Muscle of back (tissue), 13 donors: ENCODE measurements at places on chromosomes 7 and 10.

- DNase-seq = no peak
These were observed 45.6 kb downstream of the SMURF1 start for GRCh38 chr7:99098286-99098823.

DNA sequence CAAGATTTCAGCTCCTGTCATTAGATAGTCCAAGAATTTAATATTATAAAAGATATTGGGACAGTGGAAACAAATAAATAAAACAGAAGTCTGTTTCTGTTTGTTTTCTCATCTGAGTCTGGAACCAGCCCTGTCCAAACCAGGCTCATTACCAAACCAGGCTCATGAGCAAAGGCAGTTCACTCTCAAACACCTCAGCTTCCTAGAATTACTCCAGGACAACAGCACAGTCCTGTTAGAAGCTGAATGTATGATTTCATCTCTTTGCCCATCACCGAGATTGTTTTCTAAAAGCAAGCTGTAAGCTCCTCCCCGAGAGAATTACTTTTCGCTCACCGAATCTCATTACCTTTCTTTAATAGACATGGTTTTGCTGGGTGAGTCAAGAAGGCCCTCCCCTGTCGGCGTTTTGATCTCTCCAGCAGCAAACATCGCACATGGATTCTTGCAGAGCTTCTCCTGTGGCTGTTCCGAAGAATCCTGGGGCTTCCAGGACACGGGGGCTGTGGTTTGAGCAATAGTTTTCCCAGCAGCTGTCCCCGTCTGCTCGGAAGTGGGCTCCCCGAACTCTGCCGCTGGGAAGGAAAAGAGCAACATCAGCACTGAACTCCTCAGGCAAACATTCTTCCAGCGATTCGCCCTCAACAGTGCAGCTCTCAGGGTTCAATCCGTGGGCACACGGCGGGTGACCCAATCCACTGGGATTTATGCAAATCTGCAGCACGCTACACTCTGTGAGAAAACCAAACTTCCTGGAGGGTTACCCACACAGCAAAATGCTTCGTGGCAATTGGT is 112.5 kb downstream of the SVIL start:
- DNase-seq = no peak

- DNase-seq = no peak
These were observed 109.6 kb downstream of the TMEM130 start for GRCh38 chr7:98760201-98760651.

- DNase-seq = no peak
These were observed 27.6 kb downstream of the WIPF3 start for GRCh38 chr7:29833929-29834328.

GRCh38 chr7:33716581-33717477 is 188.5 kb upstream of the BMPER start:
- DNase-seq = peak; percentile 33

DNA sequence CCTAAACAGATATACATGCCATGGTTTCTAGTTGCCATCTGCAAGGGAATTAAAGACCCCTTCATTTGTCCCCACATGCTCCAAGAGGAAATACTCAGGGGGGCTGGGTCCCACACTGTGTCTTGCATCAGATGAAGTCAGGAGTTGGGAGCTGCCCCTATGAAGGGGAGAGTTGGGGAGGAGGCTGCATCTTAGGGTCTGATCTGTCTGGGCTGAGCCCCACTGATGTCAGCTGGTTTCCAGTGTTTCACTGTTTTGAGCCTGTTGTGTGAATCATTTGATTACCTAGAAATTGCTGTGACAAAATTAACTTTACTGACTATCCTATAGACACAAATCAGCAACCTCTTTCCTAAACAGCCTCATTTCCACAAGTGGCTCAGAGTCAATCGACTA is 4.9 kb upstream of the ADCY1 start:
- DNase-seq = no peak

GRCh38 chr7:30842542-30843451 is 68.9 kb upstream of the AQP1 start:
- no peak for DNase-seq

GRCh38 chr7:137715121-137715520 is 131.7 kb downstream of the DGKI start:
- no peak for DNase-seq

GRCh38 chr7:26426096-26426495 is 134.4 kb downstream of the SNX10 start:
- DNase-seq = no peak

GRCh38 chr10:21273400-21273968 is 252.0 kb downstream of the SKIDA1 start:
- DNase-seq = no peak

- no peak for DNase-seq
These were observed 179.1 kb upstream of the FZD1 start for GRCh38 chr7:91085175-91085574.

GRCh38 chr7:5523052-5523711 is 99.5 kb upstream of the TNRC18 start:
- no peak for DNase-seq

DNA sequence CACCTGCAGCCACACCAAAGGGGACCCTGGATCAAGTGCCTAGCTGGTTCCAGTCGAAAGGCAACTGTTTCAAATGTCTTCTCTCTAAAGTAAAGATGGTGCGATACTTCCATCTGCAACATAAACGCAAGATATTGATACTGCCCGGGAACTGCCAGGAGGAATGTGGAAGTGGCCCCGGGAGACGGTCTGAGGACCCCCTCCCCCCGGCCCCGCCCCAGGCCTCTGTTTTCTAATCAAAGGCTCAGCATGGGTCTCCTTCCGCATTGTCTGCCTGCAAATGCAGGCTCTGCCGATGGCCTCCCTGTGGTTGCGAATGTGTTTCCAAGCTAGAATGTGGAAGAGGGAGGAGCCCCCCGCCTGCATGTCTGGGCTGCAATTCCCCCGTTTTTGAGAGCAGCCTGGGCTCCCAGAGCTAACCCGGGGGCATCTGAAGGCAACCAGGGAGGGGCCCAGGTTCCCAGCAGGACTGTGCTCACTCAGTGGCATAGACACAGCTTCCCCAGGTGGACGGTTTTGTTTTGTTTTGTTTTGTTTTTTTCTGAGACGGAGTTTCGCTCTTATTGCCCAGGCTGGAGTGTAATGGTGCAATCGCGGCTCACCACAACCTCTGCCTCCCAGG is 223.9 kb upstream of the PPP2R2D start:
- DNase-seq = no peak

DNA sequence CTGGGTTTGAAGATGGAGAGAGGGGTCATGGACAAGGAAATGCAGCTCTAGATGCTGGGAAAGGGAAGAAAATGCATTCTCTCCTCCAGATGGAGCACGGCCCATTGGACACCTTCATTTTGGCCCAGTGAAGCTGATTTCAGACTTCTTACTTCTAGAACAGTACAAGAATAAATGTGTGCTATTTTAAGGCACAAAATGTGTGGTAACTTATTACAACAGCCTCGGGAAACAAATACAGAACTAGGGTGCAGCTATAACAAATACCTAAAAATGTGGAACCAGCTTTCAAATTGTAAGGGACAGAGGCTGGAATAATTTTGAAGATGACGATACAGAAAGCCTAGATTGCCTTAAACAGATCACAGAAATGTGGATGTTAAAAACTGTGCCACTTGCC is 54.1 kb downstream of the CYTH3 start:
- DNase-seq = no peak

- DNase-seq = peak; percentile 48
These were observed 734 bp downstream of the PTPN12 start for GRCh38 chr7:77537778-77538280.
